ENCODE measurements at places on chromosomes 12 and 14.

DNA sequence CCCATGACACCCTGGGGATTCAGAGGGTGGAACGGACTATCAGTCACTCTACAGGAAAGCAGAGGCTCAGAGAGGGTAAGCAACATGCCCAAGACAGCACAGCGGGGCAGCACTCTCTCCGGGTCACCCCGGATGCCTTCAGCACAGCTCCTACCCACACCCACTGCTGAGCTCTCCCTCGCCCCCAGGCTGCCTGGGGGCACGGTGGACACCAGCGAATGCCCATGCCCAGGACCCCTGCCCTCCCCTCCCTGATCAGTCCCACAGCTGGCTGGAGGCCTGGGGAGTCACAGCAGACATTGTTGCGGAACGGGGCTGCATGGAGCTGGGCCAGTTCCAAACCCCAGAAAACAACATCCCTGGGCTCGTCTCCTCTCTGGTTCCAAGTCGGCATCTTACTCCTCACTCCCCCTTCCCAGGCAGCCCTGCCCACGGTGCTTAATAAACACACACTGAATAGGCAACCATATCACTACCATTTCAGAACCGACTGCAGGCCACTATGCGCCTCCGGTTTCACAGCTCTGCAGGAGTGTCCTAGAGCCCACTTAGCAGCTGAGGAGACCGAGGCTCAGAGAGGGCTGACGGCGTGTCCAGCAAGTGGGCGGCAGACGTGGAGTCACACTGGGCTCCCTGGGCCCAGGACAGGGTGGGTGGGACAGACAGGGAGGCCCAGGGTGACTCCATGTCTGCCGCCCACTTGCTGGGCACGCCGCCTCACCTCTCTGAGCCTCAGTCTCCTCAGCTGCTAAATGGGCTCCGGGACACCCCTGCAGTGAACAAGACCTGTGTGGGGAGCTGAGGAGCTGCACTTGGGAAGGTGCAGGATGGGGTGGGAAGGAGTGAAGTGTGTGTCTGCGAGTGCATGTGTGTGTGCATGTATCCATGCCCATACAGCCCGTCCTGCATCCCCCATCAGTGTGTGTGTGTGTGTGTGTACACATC lies 27.0 kb downstream of the CCDC85C start:
- DNase-seq: no peak

GRCh38 chr14:59439256-59439965 lies 25.8 kb downstream of the GPR135 start:
- no peak for DNase-seq

- no peak for DNase-seq
Observed at GRCh38 chr12:45768194-45768593, 38.7 kb downstream of the ARID2 start.

DNA sequence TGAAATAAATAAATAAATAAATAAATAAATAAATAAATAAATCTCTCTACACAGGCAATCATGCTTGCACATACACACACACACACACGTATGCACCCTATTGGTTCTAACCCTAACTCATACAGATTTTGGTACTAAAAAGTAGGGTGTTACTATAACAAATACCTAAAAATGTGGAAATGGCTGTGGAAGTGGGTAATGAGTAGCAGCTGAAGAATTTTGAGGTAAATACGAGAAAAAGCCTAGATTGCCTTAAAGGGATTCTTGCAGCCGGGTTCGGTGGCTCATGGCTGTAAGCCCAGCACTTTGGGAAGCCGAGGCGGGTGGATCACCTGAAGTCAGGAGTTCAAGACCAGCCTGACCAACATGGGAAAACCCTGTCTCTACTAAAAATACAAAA lies 15.7 kb upstream of the SLC2A3 start:
- no peak for DNase-seq

DNA sequence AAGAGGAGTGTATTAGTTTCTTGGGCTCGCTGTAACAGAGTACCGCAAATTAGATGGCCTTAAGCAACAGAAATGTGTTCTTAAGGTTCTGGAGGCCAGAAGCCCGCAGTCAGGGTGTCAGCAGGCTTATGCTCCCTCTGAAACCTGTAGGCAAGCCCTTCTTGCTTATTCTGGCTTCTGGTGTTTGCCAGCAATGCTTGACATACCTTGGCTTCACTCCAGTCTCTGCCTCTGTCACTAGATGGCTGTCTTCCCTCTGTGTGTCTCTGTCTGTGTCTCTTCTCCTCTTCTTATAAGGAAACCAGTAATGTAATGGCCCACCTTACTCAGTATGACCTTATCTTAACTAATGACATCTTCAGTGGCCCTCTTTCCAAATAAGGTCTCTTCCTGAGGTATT lies 85.1 kb downstream of the DERA start:
- no peak for DNase-seq

DNA sequence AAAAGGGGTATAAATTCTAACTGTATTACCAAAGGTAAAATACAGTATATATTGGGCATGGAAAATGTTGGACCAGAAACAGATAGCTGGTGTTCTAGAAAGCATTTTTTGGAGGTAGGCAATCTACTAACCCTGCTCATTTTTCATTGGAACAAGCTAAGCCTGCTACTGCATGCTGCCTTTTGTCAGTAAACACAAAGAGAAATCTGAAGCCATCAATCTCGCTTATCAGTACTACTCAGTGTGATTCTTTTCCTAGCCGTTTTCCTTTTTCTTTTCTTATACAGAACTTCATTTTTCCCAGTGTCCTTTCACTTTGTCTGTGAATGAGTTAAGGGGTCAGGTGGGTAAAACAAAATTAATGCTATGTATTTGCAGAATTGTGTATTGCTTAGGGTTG lies 312.3 kb downstream of the NPAS3 start:
- no peak for DNase-seq

- no peak for DNase-seq
Observed at GRCh38 chr14:30620178-30620577, 1.9 kb upstream of the SCFD1 start.

- no peak for DNase-seq
Observed at GRCh38 chr12:10457760-10458159, 4.6 kb upstream of the KLRC1 start.

DNA sequence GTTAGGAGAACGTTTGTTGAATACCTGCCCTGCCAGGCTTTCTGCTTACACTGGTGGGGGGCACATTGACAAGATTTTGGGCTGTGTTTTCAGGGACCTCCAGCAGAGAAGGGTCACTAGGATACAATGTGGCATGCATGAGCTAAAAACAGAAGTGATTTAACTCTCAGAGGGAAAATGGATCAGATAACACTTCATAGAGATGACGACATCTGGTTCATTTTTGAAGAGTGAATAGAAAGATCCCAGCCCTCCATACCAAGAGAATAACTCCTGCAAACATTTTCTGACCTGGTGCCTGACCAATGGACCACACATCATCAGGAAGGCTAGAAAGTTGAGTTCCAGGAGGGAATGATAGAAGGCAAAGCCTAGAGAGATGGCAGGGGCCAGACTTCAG lies 33.7 kb downstream of the CKB start:
- DNase-seq: no peak

GRCh38 chr12:29561664-29562071 lies 64.2 kb upstream of the OVCH1 start:
- DNase-seq: no peak

- DNase-seq: no peak
Observed at GRCh38 chr12:12520273-12520672, 42.4 kb downstream of the DUSP16 start.

DNA sequence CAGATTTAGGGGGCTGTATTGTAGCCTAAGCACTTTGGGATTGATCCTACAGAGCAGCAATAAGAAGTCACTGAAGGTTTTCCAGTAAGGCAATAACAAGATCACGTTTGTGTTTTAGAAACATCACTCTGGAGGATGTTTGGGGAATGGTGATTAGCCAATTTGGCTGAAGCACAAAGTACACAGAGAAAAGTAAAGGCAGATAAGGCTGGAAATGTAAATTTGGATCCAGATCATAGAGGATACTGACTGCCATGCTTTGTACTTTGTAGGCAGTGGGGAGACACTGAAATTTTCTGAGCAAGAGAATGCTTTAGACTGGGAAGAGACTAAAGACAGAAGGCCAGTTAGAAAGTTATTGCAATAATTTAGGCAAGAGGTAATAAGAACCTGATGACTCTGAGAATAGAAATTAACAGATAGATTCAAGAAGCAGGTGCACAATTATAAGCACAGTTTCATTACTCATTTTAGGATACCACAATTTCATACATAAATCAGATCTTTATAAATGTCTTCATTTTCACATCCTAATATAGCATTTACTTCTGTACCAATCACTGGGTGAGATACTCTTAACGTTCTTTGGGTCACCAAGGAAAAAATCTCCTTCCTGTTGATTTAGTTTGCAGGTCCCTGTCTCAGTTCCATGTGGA lies 314.5 kb upstream of the GARIN6 start:
- no peak for DNase-seq

- DNase-seq: peak; percentile 5
Observed at GRCh38 chr12:67002720-67003119, 266.4 kb upstream of the CAND1 start.

GRCh38 chr14:35384455-35385041 lies 20.0 kb downstream of the NFKBIA start:
- DNase-seq: no peak

DNA sequence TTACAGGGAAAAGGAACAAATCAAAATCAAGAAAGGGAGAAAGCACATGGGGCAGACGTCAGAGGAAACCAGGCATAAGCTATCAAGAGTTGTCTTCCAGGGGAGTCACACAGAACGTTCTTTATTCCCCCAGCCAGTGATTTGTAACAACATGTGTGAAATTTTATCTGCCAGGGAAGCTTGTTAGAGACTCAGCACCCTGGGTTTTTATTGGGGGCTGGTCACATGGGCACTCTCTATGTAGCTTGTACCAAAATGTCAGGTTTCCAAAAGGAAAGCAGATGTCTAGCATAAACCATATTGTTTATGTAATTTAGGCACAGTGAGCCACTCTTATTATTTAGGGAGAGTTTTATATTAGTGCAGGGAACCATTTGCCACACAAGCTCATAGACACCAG lies 440.4 kb upstream of the DCN start:
- no peak for DNase-seq

DNA sequence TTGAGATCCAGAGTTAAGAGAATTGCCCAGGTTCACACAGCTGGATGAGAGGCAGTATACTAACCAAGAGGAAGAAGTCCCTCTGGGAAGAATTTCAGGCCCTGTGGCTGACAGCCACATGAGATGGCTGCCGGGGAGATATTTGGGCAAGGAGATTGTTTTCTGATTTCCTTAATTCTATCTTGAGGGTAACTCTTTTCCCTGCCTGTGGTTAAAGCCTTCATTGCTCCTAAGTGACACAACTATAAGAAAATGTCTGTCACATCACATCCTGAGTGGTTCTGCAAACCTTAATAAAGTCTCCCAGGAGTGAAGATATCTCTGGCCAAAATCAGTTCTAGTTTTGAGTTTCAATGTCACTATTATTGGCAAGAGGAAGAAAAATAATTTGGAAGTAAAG lies 9.6 kb downstream of the ARHGDIB start:
- no peak for DNase-seq

GRCh38 chr12:12892681-12893141 lies 1.3 kb downstream of the GPRC5A start:
- no peak for DNase-seq

DNA sequence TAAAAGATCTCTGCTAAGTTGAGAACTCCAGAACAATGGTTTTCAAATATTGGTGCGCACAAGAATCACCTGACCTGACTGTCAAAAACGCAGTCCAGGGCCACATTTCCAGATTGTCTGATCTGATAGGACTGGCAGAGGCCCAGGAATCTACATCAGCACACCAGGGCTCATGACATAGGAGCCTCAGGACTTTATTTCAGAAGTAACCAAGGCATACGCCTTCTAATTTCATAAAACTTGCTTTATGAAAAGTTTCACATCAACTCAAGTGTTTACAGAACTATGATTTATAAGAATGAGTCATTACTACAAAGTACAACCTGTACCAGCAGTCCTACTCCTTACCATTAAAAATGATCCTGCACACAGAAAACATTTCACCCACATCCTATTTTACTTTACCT lies 47.7 kb upstream of the PTPRO start:
- DNase-seq: no peak

GRCh38 chr14:104633276-104634137 lies 28.9 kb upstream of the TMEM179 start:
- DNase-seq: no peak

- no peak for DNase-seq
Observed at GRCh38 chr12:42735861-42736361, 146.4 kb upstream of the PRICKLE1 start.

DNA sequence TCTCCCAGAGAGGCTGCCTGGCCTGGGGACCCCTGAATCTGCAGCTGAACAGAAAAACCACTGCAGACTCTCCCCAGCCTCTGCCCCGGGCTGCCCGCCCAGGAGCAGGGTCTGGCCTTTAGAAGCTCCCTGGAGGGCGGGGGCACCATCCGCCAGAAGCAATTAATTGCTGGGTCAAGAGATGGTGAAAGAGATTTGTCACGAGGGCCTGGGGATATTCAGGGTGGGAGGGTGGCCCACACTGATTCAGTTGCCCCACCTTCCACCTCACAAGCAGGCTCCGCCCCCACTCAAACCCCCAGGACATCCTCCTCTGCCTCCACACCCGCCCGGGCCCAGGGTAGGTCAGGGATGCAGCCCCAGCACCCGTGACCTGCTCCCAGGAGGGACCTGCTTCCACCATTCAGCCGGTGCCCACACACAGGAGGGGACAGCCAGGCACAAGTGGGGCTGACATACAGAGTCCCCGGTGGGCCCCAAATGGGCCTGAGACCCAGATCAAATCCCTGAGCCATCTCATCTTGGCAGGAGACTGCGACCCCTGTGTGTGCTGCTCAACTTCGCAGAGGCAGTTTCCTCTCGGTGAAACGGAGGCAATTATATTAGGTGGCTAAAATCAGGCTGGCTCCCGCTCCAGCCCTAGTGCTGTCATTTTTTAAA lies 23.0 kb downstream of the NCOR2 start:
- no peak for DNase-seq

DNA sequence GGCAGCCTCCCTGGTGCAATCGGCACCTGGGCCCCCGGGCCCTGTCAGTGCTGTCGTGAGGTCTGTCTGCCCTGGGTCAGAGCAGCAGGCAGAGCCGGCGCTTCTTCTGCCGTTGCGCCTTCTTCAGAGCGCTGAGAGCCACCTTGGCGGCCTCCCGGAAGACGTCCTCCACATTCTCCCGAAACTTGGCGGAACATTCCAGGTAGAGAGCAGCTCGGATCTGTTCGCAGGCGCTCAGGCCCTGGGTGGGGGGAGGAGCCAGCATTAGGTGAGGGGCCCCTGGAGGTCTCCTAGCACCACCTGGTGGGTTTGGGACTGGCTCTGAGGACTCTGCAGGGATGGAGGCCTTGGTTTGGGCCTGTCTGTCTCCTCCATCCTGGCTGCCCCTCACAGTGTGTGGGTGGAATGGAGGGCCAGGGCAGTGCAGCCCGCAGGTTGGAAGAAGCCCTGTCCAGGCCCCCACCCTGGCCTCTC lies 14.0 kb downstream of the RHOF start:
- no peak for DNase-seq
